ENCODE measurements at places on chromosomes 7 and 10.
A peak's percentile ranks its signal among the peaks of the same experiment; 100 is the strongest.

GRCh38 chr7:33650828-33651227, 254.5 kb upstream of the BMPER start:
- DNase-seq: peak; percentile 28

DNA sequence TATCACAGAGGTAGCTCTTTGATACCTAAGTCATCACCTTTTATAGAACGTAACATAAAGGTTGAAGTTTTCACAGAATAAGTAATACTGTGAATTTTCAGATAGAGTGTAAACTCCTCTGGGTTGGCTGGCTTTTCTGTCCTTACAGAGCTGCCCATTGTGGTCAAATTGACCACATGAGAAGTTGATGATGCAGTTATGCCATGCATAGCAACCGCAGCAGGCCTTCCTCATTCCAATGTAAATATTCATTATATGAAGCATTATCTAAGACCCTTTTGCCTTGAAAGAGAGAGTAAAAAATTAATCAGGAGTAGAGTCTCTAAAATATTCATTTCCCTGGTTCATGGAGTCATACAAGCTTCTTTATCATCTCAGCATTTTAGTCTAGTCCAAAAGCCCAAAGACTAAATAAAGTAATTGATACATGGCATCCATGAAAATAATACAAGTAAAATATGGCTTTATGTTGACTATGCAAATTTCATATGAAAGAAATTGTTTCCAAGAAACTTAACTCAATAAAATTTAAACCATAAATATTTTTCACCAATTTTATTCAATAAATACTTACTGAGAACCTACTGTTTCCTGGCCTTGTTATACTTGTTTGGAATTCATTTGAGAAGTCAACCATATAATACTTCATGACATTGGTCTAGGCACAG, 516.4 kb downstream of the PCDH15 start:
- DNase-seq: no peak

- DNase-seq: no peak
Observed at GRCh38 chr7:64581926-64582894, 19.3 kb upstream of the ZNF680 start.

DNA sequence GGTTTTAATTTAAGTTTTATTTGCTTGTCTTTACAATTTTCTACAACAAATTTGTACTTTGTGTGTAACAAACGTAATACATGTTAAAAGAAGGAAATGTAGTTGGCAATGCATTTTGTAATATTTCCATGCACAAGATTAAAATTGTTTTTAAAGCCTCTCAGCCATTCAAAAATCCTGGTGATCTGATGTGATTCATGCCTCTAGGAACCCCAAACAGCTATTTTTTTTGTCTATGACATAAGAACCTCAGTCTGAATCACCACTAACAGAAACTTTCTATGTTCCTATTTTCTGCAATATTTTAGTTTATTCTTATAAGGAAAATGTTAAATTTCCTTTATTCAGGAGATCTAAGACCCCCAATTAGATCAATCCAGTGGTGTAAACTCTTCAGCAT, 183.1 kb upstream of the YAE1 start:
- no peak for DNase-seq

DNA sequence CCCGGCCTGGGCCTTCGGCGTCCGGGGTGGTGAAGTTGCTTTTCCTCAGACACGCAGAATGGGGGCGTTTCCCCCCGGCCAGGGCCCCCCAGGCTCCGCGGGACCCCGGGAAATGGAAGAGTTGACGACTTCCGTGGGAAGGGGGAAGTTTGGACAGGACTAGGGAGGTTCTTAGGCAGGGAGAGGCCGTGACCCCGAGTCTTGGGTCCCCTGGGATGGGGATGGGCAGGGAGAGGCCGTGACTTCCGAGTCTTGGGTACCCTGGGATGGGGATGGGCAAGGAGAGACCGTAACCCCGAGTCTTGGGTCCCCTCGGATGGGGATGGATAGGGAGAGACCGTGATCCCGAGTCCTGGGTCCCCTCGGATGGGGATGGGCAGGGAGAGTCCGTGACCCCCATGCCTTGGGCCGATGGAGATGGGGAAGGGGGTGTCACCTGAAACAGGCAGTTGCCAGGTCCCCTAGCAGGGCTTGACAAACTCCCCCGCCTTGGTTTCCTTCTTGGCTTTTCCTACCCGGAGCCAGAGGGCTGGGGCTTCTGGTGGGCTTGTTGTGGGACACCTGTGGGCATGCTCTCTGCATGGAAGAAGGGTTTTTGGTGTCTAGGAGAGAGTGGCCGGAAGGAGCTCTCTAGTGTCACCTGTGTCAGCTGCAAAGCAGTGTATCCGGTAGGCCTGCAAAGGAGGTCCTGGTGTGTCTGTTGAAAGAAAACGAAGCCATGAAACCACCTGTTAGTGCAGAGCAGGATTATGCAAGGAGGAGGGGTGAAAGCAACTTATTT, 1.1 kb downstream of the TRRAP start:
- DNase-seq: no peak

GRCh38 chr10:130020651-130021382, 56.7 kb upstream of the EBF3 start:
- DNase-seq: no peak

- DNase-seq: no peak
Observed at GRCh38 chr7:99190359-99191009, 17.4 kb downstream of the KPNA7 start.

DNA sequence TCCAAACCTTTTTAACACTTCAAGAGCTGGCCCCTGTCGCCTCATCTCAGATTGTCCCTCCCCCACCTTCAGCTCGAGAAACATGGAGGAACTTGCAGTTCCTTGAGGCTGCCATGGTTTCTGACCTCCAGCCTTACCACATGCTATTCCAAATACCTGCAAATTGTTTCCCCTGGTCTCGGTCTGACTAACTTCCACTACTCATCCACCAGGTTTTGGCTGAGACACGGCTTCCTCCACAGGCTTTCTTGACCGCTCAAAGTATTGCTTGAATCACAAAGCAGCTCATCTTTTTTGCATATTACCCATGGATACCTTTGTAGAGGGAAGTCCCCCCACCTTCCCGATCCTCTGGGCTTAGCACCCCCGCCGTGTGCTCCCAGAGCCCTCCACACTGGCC, 5.2 kb upstream of the SAMD8 start:
- DNase-seq: no peak

DNA sequence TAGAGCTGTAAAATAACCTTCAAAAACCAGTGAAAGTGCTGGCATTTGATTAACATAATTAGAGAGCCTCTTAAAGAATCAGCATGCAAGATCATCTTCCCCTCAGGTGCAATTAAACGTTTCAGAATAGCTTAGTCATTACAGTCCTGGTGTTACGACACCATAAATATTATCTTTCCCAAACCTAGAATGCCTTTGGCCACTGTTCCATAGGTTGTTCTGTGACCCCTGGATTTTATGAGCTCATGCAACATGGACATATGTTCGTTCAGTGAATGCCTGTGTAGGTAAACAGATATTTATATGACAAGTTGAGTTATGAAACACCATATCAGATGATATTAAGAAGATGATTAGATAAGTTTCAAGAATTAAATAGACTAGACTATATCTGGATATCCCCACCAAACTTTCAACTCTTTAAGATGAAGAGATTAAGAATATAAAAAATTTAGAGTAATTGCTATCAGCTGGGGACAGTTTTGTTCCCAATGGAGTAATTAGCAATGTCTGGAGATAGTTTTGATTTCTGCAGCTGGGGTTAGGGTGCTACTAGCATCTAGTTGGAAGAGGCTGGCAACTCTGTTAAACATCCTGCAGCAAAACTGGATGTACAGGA, 263.5 kb upstream of the DKK1 start:
- no peak for DNase-seq

- no peak for DNase-seq
Observed at GRCh38 chr10:123117644-123118417, 17.9 kb upstream of the HMX3 start.

- no peak for DNase-seq
Observed at GRCh38 chr7:79781716-79782115, 328.2 kb upstream of the MAGI2 start.

DNA sequence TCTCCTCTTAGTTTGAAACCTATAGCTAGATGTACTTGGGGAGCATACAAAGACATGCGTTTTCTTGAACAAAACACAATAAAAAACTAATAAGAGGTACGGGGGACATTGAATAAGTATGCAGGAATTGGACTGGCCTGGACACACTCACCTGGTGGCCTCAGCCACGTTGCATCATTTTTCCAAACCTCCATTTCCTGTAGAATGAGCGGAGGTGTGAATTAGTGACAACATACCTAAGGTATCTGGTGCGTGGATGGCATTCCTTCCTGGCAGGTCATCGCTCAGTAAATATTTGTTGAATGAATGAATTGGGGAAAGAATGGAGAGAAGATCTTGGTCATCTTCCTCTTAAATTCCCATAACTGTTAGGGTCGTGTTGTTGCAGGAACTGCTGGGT, 103.2 kb upstream of the CTBP2 start:
- no peak for DNase-seq

GRCh38 chr7:154918266-154918665, 84.7 kb downstream of the PAXIP1 start:
- DNase-seq: no peak

- no peak for DNase-seq
Observed at GRCh38 chr7:22468609-22469008, 31.4 kb downstream of the STEAP1B start.

GRCh38 chr7:41298409-41298808, 404.5 kb downstream of the INHBA start:
- no peak for DNase-seq

GRCh38 chr10:4688168-4688567, 137.8 kb upstream of the AKR1E2 start:
- no peak for DNase-seq

DNA sequence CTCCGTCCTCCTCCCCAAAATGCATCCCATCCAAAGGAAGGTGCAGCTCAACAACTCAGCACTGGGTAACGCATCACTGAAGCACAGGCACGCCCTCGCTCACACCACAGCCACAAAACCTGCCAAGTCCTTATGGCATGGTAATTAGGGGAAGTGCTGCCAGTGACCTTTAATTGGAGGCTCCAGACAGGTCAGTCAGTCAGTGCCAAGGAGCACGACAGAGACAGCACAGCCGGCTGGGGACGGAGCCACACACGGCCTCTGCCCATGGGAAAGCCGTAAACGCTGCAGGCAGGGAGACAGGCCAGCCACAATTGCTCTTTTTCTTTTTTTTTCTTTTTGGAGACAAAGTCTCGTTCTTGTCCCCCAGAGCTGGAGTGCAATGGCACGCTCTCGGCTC, 146.5 kb downstream of the MAD1L1 start:
- no peak for DNase-seq

DNA sequence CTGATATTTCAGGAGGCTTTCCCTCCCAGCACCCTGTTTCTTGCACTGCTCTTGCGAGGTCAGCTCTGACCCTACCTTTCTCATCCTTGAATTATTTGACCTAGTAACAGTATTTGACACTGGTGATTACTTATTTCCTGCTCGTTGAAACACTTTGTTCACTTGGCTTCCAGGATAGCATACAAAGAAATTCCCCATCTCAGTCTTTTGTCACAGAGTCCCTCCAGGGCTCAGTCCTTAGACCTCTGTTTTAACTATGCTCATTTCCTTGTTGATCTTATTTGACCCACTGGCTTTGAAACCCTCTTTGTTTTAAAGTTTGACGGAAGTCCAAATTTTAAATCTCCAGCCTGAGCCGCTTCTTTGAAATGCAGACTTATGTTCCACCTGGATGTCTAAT, 29.9 kb downstream of the BMPR1A start:
- DNase-seq: no peak

- DNase-seq: no peak
Observed at GRCh38 chr7:18740579-18740988, 245.0 kb downstream of the HDAC9 start.

DNA sequence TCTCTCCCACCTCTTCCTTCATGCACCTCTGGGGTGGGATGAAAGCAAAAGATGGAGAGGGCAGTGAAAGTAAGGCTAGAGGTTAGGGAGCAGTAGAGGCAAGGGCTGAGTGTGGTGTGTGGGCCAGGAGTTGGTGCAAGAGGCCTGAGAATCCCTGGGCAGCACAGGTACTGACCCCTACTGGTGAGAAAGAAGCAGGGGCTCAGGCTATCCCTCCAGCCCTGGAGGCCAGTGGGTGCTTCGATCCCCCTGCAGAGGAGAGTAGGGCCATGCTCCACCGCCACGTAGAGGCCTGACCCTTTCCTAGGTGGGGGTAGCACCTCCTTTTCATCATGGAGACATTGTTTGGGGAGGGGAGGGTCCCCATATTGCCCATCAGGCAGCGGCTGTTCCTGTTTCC, 9.8 kb downstream of the CDHR1 start:
- DNase-seq: no peak

DNA sequence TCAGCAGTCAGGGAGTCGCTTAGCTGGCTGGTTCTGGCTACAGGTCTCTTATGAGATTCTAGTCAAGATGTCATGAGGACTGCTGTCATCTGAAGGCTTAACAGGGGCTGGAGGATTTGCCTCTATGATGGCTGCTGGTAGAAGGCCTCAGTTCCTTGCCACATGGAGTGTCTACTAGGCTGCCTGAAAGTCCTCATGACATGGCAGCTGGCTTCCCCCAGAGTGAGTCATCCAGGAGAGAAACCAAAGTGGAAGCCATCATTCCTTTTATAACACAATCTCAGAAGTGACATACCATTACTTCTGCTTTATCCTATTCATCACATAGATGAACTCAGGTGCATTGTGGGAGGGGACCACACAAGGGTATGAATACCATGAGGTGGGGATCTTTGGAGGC, 75.1 kb downstream of the EXOC6 start:
- DNase-seq: no peak

DNA sequence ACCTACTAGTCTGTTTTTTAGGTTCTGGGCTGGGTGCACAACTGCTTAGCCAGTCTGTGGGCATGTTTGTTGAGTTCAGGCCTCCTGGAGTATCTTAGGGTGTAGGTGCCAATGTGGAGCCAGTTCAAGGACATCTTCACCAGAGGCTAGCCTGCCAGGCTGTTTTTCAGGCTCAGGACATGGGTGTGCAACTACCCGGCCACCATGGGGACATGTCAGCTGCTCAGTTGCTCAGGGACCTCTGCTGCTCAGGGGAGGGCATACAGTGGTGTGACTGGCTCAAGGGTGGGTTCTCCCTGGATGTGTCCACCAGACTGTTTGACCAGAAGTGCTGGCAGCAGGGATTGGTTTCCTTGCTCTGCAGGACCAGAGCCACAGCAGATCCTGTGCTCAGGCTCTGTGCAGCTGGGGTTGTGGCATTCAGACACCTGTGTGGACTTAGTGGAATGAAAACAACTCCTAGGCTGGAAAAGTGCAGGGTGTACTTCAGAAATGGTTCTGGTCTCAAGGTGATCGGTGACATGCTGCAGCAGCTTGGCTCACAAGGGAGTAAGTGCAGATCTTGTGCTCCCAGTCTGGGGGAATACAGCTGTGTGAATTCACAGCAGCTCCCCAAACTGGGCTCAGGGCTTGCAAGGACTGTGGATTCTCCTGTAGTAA, 44.8 kb downstream of the PALS2 start:
- no peak for DNase-seq

All from fibroblast of the conjunctiva (primary cell).